ENCODE measurements at places on chromosomes 6 and 20.

- no peak for DNase-seq
Observed at GRCh38 chr6:161128230-161128629, 136.7 kb downstream of the MAP3K4 start.

DNA sequence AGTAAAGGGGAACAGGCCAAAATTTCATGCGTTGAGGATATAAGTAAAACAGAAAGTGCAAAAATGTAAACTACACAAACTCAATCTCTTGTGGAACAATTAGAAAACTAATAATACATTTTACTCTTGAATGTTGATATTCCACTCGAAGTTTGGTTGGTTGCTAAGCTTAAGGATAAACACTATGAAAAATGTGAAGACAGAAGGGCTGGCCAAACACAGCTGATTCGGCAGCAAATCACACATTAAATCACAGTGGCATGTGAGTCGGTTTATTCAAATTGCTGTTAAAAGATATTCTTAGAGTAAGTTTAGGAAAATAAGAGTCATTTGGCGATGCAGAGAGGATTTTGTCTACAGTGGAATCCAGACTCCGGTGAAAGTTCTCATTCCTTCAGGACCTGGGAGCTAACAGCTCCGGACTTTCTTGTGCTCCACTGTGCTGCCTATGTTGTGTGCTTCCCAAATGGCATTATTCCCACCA lies 1.4 kb upstream of the EPM2A start:
- peak; percentile 53 for DNase-seq

DNA sequence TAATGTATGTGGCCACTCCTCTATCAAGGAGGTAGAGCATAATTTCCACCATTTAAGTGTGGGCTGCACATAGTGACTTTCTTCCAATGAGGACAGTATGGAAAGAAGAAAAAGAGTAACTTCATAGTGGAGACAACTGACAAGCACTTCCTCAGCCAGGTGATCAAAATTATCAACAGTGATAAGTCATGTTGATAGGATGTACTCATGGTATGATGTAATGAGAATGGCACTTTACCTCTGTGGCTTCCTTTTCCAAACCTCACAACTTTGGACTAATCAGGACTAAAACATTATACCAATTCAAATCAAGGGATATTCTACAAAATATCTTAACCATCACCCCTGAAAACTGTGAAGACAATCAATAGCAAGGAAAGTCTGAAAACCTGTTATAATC lies 302.3 kb upstream of the CITED2 start:
- no peak for DNase-seq

GRCh38 chr6:15342114-15342513 lies 96.2 kb downstream of the JARID2 start:
- DNase-seq: no peak

- no peak for DNase-seq
Observed at GRCh38 chr20:44135012-44135412, 52.0 kb downstream of the JPH2 start.

DNA sequence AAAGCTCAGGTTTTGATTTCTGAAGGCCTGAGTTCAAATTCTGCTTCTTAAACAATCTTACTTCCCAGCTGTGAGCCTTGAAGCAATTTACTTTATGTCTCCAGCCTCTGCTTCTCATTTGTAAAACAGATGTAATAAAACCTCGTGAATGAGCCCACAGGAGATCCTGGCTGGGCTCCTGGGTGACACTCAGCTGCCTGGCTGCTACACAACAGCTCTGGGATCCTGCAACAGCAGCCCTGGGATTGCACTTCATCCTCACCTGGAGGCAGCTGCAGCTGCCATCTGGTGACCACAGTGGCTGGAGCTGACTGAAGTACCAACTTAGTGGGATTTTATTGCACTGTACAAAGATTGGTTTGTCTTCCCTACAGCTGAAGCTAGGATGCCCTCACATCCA lies 98.6 kb downstream of the NDUFAF5 start:
- DNase-seq: no peak

DNA sequence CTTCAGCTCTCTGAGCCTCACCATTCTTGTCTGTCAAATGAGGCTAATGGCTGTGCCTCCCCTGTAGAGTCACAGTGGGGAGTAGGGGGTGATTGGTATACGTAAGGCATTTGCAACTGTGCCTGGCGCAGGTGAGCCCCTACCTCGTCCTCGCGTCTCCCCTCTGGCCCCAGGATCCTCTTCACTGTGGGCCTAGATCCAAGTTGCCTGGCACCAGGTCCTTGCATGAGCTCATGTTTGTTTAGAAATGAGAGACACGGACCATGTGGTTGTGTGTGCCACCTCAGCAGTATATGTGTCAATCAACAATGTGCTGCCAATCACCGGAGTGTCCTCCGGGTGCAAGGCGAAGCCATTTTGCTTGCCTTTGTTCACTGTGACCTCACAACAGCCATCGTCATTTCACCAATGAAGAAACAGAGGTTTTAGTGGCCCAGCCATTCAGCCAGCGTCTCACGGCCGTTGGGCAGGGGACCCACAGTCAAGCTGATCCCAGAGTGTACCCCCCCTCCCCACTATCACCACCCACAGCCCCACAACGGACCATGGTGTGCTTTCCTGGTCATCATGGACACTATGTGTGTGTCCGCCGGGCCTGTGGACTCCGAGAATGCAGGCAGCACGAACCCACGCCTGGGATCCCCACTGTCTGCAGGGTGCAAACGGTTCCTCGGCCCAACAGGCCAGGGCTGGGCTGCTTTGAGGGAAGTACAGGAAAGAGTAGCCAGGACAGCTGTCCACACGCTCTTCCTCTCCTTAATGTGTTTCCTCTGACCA lies 35.9 kb upstream of the STX16 start:
- DNase-seq: no peak

DNA sequence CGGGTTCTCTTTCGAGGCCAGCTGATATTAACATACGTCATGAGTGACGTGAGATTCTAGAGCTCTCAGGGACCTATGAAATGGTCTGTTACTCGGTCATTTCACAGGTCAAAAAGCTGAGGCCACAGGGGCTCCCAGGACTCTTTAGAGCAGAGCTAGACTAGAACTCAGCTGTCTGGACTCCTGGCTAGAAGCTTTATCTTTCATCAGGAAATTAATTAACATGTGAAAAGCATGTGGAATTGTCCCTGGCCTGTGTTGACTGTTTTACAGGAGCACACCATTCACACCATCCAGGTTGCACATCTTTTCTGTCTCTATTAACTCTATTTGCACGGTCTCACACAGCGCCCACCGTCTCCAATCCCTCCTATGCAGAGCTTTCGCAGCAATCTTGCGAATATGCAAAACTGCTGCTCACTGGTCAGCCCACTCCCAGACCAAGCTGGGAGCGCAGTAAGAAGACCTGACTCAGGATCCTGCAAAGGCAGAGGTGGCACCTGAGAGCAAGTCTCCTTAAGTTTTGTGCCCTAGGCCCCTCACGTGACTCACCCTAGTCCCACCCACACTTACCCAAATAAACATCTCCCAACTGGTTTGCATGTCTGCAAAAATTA lies 522.5 kb downstream of the CD83 start:
- DNase-seq: no peak

Data from left kidney (tissue), 8 donors.